ENCODE measurements at places on chromosomes 12 and 14.

GRCh38 chr12:58301038-58301729, 359.8 kb downstream of the ATP23 start:
- no peak for DNase-seq

DNA sequence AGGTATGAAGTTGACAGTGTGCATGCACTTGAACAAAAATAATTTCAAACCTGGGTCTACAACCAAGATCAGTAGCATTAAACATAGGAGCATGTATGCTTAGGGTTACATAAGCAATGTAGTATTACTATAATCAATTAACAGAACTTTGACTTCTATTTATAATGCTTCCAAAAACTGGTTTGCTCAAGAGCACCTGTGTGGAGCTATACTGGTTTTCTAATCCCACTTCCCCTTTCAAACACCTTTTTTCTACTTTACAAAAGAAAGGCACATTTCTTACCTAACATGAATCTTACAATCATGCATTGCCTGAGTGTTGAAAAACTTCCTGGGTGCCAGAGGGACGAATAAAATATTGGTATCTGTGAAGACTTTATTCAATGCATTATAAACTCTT, 72.7 kb downstream of the EFCAB11 start:
- DNase-seq = no peak

DNA sequence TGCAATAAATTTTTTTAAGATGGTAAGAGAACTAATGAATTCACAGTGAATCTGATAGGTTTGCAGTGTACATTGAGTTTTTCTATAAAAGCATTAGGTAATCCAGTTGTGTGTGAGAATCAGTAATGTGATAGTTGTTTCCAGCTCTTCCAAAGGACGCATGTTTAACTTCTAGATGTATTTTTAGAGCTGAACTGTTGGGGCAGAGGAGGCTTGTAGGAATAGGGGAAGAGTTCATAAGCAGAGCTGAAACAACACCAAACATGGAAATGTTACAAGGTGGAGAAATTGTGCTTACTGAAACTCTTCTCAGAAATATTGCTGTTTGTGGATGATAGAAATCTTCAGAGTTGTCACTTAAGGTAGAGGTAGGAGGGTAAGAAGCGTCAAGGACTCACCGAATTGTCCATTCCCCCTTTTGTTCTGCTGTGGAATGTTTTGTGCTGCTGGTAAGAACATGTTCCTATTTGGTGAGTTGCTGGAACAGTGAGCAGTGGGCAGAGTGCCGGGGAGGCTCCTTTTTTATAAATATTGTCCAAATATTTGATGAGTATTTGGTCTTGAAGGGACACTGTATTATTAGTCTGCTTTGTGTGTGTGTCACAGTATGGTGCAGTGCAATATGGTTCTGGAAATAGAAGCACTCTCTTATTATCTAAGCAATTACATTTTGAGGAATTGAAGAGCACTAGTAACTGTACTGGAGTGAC, 76.7 kb downstream of the ANO6 start:
- peak; percentile 22 for DNase-seq

DNA sequence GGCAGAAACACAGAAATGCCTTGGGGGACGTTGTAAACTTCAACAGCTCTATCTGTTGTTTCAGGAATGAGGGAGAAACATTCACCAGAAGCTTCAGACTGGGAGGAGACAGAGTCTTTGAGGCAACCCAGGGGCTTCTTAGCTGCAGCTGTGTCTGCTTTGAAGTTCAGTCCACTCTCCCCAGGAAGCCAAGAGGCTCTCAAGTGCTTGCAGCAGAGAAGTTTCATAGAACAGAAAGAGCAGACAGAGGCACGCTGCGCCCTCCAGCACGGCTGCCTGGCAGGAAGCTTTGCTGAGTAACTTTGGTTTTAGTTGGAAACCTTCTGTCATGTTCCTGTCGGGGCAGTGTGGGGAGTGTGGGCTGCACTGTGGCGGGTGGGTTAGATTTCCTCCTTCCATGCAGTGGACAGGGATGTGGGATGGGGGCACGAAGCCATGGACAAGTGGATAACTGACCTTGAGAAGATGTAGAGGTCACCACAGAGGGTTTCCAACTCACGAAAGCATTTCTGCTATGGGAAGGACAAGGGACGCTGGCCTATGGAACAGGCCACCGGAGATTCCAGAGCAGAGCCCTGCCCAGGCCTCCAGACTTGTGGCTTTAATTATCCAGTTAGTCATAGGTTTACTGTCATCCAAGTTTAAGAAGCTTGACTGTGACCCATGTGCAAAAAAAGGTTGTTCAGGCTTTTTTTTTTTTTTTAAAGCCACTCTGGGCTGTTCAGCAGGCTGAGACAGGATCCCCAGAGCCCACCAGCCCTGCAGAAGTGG, 107.7 kb downstream of the ARF6 start:
- DNase-seq = peak; percentile 81

DNA sequence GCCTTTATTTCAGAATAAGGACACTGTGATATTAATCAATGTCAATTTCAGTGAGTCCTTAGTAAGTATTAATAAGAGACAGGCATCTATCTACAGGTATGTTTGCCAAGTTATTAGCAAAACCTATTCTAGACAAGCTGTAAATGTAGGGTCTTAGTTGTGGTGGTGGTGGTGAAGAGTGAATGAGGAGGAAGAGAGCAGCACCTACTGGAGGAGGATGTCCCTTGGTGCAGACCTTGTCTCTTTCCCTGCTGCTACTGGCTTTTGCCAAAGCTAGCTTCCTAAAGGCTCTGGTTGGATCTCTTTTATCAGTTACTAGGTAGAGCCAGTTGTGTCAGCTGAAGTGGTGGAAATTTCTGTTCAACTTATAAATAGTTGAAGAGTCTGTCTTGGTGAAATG, 304.8 kb upstream of the ATP2B1 start:
- DNase-seq = no peak

- DNase-seq = peak; percentile 23
Measured at GRCh38 chr14:80636071-80636470, 305.5 kb downstream of the CEP128 start.
